NCI-H2081 treated with DMSO at 0.1 percent for 48 hours (cell line): ENCODE measurements at places on chromosomes 7 and 10.

GRCh38 chr10:1347962-1348772 is 292.0 kb downstream of the WDR37 start:
- DNase-seq, result no peak

DNA sequence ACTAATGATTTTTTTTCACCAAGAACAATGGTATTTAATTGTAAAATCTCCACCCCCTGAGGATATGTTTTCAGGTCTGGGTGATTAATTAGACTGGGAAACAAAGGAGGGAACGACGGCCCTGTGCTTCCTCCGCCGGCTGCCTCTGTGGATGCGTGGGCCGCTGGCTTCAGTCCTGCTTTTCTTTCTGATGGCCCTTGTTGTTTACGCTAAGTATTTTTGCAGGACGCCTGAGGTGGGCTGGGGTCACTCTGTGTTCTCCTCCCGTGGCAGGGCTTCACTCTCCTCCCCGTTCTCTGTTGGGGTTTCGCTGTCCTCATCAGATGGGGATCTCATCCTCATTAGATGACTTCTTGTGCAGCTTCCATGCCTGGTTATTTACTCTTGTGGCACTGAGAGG is 5.2 kb upstream of the ACBD5 start:
- DNase-seq, result no peak

DNA sequence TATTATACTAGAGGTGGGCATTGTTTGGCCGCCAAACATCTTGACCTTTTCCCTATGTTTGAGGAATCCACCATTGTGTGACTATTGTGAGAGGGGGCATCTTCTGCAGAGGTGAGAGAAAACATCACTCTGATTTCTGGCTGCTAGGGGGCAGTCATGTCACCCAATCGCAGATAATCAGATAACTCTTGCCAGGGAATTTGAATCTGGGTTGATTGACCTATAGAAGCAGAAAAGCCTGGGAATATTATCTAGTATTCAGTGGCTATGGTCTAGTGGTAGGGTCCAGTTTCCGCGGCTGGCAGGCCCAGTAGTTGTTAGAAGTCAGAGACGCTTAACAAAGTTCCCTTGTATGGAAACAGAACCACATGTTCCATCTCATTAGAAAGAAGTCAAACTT is 808.5 kb downstream of the PHTF2 start:
- no peak for DNase-seq

DNA sequence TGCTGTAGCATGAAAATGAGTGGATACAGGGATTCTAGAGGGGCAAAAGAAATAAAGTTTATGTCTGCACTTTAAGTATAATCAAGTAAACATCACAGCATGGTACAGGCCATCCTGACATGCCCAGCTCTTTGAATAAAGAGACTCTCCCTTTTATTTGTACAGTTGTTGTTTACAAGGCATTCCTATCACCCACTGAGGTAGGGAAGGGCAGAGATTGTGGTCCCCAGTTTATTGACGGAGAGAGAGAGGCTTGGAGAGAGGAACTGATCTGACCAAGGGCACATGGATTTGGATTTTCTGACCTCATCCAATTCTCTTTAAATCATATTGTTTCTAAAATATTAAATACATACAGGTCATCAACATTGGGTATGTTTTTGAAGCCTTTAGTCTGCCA is 53.9 kb downstream of the TACC2 start:
- no peak for DNase-seq

DNA sequence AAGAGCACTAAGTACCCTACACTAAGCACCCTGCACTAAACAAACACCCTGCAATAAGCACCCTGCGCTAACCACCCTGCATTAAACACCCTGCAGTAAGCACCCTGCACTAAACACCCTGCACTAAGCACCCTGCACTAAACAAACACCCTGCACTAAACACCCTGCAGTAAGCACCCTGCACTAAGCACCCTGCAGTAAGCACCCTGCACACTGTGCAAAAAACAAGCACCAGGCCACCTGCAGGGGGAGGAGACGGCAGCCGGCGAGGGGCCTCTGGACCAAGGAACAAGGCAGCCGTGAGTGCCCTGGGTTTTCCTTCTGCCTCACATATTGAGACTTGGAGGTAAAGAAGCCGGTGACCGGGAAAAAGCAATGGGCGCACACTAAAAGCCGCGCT is 30.2 kb downstream of the KNDC1 start:
- DNase-seq, result no peak

DNA sequence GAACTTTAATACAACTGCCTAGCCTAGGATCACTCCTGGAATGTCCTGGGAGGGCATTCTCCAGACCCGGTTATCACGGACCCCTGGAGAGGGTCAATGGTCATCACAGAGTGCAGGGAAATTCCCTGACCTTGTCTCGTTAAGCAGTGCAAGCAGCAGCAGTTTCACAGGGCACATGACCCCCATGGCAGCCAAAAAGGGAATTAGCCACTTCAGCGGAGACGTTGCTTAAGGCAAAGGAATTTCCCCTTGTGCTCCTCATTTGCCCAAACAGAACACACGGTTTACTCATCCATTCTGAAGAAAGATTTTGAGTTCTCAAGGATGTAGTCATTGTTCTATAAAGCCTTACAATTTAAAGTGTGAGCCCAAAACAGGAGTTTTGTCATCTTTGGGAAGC is 260.3 kb downstream of the SNX13 start:
- DNase-seq, result no peak

DNA sequence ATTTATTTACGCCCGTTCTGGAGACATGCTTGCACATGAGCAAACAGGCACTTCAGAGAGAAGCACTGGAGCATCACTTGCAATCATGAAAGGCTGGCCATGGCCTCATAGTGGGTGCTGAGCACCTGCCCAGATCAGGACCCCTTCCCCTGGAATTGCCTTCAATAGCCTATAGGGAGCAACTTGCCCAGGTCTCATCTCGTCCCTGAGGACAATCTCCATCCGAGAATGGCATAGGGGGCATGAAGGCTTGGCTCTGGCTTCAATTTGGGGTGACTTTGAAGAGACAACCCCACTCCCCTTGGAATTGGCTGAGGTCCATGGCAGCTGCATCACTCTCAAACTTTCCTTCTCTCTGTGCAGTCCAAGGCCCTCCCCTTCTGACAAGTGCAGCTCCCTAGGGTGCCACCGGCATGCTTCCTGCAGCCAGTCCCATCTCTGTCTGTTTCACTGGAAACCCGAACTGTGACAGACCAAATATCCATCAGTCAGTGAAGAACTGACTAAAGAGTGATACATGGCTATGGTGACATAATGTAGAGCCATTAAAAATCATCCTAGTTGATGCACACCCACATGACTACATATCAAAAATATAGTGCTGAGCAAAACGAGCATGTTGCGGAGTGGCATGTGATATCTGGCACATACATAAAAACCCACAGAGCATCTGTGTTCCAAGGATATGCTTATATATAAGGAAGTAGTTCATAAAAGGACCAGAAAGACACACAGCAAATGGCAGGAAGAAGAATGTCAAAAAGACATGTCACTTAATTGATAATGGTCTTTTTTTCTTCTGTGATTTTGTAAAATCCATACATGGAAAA is 12.4 kb downstream of the GDF2 start:
- no peak for DNase-seq

DNA sequence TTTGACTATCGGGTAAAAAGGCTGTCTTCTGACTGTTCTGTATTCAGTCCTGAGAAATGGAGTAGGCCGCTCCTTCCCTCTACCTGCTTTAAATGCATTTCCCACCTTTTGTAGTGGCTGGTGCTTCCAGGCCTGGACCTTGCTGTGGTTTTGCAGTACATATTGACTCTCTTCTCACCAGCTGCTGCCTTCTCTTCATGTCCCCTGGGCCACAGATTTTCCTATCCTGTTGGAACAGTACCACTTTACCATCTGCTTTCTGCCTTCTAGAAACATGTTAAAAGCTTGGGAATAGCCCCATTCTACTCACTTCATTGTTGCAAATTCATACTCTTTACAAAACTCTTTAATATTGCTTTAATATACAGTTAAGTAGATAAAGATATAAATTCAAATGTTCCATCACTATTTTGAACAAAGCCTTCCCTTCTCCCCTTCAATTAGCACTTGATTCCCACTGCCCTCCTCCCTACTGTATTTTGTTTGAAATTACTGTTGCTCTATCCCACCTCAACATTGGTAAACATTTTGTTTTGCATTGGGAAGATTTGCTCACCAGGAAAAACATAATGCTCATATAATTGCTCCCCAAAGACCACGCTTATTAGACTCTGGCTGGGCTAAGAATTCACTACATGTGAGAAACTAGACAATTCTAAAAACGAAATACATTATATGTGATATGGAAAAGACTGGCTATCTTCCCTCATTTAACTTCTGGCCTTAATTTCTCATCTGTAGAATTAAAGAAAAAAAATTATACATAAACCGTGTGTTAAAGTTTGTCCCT is 17.3 kb upstream of the SEMA3C start:
- DNase-seq, result no peak

- no peak for DNase-seq
Observed at GRCh38 chr10:116708391-116708821, 34.0 kb downstream of the HSPA12A start.

DNA sequence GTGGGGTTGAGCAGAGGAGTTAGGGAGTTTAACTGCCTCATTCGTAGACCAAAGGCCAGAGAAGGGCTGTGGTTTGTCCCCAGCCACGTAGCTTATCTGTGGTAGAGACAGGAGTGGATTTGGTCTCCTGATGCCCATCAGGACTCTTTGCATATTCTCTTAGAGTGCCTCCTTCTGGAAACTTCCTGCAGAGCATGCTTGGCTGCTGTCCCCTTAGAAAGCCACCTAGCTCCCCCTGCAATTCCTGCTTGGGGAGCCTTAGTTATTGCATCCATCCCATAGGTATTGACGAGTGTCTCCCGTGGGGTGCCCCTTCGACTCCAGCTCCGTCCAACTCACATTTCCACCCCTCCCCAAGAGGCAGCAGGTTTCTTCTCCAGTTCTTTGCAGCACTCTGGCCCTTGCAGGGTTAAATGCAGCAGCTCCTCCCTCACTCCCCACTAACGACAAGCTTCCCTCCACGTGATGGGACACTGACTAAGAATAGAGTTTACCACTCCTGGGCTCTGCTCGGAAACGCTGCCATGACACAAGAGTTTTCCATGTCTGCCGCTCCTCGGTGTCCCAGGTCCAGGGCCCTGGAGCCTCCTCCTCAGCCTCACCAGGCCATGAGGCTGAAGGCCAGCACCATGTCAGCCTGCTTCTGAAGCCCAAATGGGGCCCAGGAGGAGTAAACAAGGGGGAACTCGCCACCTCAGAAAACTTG is 147.8 kb upstream of the UNC5B start:
- no peak for DNase-seq

DNA sequence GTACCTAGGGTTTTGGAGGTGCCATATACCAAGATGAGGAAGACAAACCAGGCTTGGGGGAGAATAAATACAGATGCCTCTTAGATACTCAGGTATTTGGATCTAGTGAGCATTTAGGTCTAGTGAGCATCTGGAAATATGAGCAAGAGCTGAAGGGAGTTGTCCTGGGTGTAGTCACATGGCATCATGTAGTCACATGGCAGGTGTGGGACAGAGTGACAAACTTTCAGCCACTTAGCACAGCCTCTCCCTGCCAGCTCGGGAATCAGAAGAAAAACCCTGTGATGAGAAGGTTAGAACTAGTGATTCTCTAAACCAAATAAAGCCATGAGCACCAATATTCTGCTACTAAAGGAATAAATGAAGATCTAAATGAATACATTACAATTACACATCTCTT is 24.3 kb downstream of the RGR start:
- DNase-seq, result no peak

- DNase-seq, result no peak
Observed at GRCh38 chr7:12623223-12623622, 52.7 kb downstream of the SCIN start.

GRCh38 chr7:99554939-99555338 is 3.0 kb upstream of the FAM200A start:
- no peak for DNase-seq

GRCh38 chr7:20030915-20031362 is 186.2 kb downstream of the MACC1 start:
- no peak for DNase-seq

DNA sequence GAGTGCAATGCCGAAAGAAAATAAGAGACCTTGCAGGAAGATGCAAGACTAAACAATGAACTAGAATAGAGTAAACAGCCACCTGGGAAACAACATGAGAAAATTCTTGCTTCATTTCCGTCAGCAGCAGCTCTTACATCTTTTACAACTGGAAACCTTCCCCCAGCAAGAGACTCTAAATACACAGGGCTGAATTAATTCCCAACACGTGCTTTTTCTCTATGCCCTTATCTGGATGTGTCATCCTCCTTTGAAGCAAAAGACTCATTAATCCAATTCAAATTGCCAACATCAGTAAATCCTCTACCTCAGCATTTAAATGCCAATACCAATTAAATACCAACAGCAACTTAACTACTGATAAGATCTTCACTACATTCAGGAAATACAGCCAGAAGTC is 99.0 kb upstream of the PDE1C start:
- no peak for DNase-seq

DNA sequence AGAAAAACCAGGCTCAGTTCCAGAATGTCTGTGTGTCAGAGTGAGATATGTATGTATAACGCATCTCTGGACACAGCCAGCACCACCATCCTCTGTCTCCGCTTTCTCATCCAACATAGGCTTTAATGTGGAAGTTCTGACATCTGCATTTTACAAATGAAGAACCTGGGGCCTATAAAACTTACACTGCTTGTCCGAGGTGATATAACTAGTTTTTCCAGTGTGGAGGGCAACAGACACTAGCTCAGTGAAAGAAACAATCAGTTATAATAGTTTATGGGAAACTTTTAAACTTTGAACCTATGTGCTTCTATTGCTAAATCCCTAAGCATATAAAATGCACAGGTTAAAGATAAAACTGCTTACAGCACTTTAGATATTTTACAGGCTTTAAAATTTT is 208.7 kb downstream of the CRPPA start:
- no peak for DNase-seq

- no peak for DNase-seq
Observed at GRCh38 chr10:72162978-72163377, 52.8 kb upstream of the ANAPC16 start.

DNA sequence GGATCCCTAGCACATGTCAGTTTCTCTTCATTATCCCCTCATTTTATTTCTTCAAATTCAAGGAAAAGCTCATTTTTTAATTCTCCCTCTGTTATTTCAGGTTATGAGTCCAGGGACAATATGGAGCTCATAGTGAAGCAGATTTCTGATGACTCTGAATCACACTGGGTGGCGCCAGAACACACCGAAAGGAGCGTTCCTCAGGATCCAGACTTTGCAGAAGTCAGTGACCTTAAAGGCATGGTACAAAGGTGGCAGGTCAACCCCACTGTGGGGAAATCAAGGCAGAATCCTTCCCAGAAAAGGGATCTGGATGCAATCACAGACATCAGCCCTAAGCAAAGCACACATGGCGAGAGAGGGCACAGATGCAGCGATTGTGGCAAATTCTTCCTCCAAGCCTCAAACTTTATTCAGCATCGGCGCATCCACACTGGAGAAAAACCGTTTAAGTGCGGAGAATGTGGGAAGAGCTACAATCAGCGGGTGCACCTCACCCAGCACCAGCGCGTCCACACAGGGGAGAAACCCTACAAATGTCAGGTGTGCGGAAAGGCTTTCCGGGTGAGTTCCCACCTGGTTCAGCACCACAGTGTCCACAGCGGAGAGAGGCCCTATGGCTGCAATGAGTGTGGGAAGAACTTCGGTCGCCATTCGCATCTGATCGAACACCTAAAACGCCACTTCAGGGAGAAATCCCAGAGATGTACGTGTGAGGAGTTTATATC is 21.4 kb downstream of the ZKSCAN5 start:
- no peak for DNase-seq

GRCh38 chr10:27646604-27647175 is 98.9 kb downstream of the MKX start:
- DNase-seq, result no peak
